ENCODE measurements at places on chromosomes 6 and 20. TPM values are rescaled to one million over a fixed set of nuclear protein-coding genes. Genes with fewer than 3 reads are reported as not detected.

Gene COL12A1
- total RNA-seq, result not detected

- no peak overlapping the region for H3K4me3 ChIP-seq
- peaks cover 3% of the 10 kb centered on the region for H3K27me3 ChIP-seq
- H3K36me3 ChIP-seq, result no peaks in the 10 kb centered on the region
These were observed 52.0 kb downstream of the FRK start for GRCh38 chr6:116008470-116009243.

DNA sequence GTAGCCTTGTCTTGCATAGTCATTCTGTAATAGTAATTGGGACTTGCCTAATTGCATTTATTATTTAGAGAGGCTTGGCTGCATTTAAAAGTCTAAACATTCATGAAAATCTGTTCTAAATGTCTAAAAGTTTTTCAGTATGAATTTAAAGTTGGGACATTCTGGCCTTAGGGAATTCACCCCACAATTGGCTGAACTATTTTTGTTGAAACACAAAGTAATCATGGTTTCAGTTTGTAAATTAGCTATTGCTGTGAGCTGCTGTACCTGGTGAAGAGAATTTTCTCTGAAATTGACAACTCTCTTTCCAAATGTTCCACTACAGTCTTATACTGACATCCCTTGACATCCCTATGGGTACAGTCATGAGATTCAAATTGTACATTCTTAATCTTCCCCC is 253.0 kb downstream of the FARS2 start:
- no peak overlapping the region for H3K4me3 ChIP-seq
- peaks cover 6% of the 10 kb centered on the region for H3K36me3 ChIP-seq
- no peak for DNase-seq
- H3K4me1 ChIP-seq, result peaks cover 21% of the 10 kb centered on the region
- H3K27me3 ChIP-seq, result no peaks in the 10 kb centered on the region
- H3K27ac ChIP-seq, result no peak overlapping the region

DNA sequence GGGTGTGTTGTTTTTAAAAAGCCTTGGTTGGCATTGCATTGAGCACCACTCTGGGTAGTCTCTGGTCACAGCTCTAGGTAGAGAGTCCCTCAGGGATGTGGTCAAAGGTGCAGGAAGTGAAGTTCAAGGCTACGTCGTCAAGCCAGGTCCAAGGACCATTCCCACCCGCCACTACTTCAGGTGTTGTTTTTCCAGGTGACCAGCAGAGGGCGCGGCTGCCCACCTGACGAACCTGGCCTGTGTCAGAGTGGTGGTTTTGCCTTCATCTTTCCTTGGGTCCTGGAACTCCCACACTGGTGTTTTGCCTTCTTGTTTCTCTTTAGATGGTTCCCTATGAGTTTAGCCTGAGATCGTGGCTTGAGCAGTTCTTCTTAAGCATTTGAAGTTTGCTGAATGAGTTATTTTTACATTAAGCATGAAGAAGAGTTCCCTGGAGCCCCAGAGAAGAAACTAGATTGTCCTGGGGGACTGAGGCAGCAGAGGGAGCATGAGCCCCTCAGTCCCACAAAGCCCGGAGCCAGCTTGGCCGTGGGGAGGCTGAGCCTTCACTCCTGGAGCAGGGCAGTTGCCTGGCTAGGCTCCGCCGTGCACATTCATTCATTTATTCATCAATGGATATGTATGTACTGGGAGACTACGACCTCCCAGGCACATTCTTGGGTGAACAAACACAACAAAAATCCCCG is 5.6 kb upstream of the PHACTR3 start:
- no peak overlapping the region for H3K4me3 ChIP-seq
- peaks cover 2% of the 10 kb centered on the region for H3K4me1 ChIP-seq
- H3K27me3 ChIP-seq, result peaks cover 45% of the 10 kb centered on the region
- no peak overlapping the region for H3K27ac ChIP-seq

GRCh38 chr6:53347921-53348370 is 804 bp downstream of the ELOVL5 start:
- DNase-seq, result peak; percentile 53
- H3K36me3 ChIP-seq, result peaks cover 32% of the 10 kb centered on the region
- peak overlapping the region; percentile 97 for H3K4me3 ChIP-seq
- H3K27me3 ChIP-seq, result peaks cover 14% of the 10 kb centered on the region
- H3K4me1 ChIP-seq, result peaks cover 57% of the 10 kb centered on the region

DNA sequence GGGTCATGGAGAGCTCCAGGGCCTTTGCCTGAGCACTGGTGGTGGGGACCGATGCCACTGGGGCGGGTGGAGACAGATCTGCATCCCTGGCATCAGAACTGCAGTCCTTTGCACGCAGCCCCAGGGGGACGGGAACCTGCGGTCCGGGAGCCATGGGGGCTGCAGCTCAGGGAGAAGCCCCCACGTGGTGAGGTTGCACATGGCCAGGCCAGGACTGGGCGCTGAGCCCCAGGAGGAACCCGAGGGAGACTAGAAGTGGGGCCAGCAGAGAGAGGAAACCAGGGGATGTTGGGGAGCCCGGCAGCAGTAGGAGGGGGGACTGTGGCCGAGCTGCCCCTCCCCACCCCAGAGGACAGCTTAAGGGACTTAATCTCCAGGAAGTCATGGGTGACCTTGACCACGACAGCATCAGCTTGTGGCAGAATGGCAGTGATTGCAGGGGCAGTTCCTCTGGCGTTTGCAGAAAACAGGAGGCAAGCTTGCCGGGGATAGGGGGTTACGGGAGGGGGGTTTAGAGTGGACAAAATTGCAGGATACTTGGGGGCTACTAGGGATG is 18.0 kb upstream of the LSM14B start:
- H3K36me3 ChIP-seq, result no peaks in the 10 kb centered on the region
- DNase-seq, result no peak
- no peaks in the 10 kb centered on the region for H3K27me3 ChIP-seq
